Hepatocyte (in vitro differentiated cells): ENCODE measurements at places on chromosomes 7 and 10. TPM values are rescaled to one million over a fixed set of nuclear protein-coding genes. Genes with fewer than 3 reads are reported as not detected.

GRCh38 chr10:86051586-86051985 is 315.0 kb downstream of the GRID1 start:
- no peak for DNase-seq
- no peaks in the 10 kb centered on the region for H3K27me3 ChIP-seq
- no peaks in the 10 kb centered on the region for H3K36me3 ChIP-seq
- H3K27ac ChIP-seq, result no peak overlapping the region
- H3K4me1 ChIP-seq, result no peaks in the 10 kb centered on the region
- H3K4me3 ChIP-seq, result no peak overlapping the region

GRCh38 chr7:38775506-38776175 is 133.3 kb downstream of the VPS41 start:
- H3K4me3 ChIP-seq, result no peak overlapping the region
- H3K27ac ChIP-seq, result no peak overlapping the region
- no peaks in the 10 kb centered on the region for H3K27me3 ChIP-seq
- H3K36me3 ChIP-seq, result no peaks in the 10 kb centered on the region
- no peaks in the 10 kb centered on the region for H3K4me1 ChIP-seq
- no peak for DNase-seq

DNA sequence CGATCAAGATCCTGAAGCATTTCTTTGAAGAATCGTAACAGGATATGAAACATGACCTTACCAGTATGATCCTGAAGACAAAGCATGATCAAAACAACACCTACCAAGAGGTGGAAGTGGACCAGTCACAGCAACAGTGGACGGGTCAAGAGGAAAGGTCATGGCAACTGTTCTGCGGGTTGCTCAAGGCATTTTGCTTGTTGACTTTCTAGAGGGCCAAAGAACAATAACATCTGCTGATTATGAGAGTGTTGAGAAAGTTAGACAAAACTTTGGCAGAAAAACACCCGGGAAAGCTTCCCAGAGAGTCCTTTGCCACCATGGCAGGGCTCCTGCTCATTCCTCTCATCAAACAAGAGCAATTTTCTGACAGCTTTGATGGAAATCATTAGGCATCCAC is 65.6 kb upstream of the LRRC18 start:
- no peaks in the 10 kb centered on the region for H3K27me3 ChIP-seq
- DNase-seq, result no peak
- H3K4me1 ChIP-seq, result peaks cover 9% of the 10 kb centered on the region
- no peaks in the 10 kb centered on the region for H3K36me3 ChIP-seq

- H3K4me1 ChIP-seq, result no peaks in the 10 kb centered on the region
- H3K36me3 ChIP-seq, result no peaks in the 10 kb centered on the region
- DNase-seq, result no peak
- no peak overlapping the region for H3K4me3 ChIP-seq
- no peaks in the 10 kb centered on the region for H3K27me3 ChIP-seq
Measured at GRCh38 chr10:89032141-89032891, 41.7 kb downstream of the FAS start.

- H3K27me3 ChIP-seq, result no peaks in the 10 kb centered on the region
- no peak overlapping the region for H3K4me3 ChIP-seq
- no peaks in the 10 kb centered on the region for H3K4me1 ChIP-seq
Measured at GRCh38 chr10:129495256-129495655, 28.2 kb downstream of the MGMT start.

DNA sequence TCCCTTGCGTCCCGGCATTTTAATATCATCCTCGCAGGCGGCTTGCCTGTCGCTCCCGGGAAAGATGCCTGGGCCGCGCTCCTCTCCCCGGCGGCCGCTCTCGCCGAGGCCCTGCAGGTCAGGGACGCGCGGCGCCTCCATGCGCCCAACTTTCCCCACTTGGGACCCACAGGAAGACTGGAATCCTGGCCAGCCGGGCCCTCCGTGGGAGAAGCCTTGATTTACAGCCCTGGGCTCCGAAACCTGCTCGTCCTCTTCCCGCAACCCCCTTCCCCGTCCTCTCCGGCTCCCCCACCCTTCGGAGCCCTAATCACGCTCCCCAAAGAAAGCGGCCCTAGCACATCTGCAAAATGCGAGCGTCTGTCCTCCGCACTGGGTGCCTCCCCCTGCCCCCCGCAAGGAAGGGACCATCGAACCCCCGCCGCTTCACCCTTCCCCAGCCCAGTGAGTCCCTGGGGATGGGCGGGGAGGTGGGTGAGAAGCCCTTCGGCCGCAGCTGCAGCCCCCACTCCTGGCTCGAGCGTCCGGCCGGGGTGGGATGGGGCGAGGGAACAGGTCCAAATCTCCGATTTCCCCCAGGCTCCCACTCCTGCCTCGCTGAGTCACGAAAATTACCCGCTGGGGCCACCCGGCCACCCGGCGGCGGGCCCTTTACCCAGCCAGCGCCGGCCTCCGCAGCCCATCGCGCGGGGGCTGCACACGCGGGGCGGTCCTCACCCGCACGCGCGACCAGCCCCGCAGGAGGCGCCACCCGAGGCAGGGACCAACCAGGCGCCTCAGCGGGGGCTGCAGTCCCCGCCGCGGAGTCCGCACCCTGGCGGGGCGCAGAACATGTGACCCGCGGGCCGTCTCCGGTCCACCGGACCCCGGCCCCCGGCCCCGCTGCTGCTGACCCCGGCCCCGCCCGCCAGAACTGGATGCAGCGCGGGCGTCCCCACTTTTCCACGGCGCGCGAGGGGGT is 695 bp downstream of the HSPA12A start:
- no peaks in the 10 kb centered on the region for H3K36me3 ChIP-seq
- H3K4me3 ChIP-seq, result peak overlapping the region; percentile 82
- H3K27me3 ChIP-seq, result peaks cover 16% of the 10 kb centered on the region
- H3K4me1 ChIP-seq, result peaks cover 12% of the 10 kb centered on the region
- peak; percentile 46 for DNase-seq
- H3K27ac ChIP-seq, result no peak overlapping the region

DNA sequence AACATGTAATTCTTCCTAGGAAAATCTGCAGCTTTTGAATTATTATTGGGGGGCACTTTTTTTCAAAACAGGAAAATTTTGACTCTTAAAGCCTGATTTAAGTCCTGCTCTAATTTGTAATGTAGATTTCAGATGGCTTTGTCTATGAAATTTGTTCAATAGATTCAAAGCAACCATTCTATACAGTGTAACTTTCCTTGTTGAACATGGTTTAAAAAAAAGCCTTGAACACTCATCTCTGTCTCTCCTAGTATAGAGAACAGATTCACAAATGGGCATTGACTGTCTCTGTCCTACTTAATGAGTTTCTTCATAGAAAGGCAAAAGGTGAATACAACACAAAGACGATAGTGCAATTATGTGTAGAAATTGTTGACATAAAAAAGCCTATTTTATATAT is 269.4 kb upstream of the ETV1 start:
- no peaks in the 10 kb centered on the region for H3K36me3 ChIP-seq
- DNase-seq, result no peak
- H3K4me3 ChIP-seq, result no peak overlapping the region
- H3K27ac ChIP-seq, result no peak overlapping the region

DNA sequence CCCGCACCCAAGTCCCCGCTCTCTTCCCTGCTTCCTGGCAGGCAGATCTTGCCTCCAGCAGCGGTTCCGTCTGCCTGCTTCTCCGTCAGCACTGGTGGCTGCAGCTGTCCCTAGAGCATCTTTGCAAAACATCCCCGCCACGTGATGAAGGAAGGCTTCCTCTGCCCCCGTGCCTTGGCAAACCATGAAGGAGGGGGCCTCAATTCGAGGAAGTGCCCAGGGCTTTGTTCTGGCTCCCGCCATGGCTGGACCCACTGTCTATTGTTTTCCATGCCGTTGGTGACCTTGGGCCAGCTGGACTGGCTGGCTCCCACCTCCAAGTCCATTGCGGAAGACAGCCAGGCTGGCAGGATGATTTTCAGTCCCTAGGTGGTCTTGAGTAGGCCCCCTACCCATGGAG is 13.2 kb upstream of the AQP1 start:
- H3K4me3 ChIP-seq, result no peak overlapping the region
- DNase-seq, result no peak
- H3K27me3 ChIP-seq, result no peaks in the 10 kb centered on the region
- H3K27ac ChIP-seq, result no peak overlapping the region
- no peaks in the 10 kb centered on the region for H3K36me3 ChIP-seq

- no peak overlapping the region for H3K27ac ChIP-seq
- DNase-seq, result no peak
- H3K36me3 ChIP-seq, result no peaks in the 10 kb centered on the region
- H3K27me3 ChIP-seq, result no peaks in the 10 kb centered on the region
Measured at GRCh38 chr7:31028417-31028992, 23.6 kb upstream of the ADCYAP1R1 start.

GRCh38 chr10:500876-501275 is 188.6 kb downstream of the DIP2C start:
- no peak overlapping the region for H3K4me3 ChIP-seq
- H3K27me3 ChIP-seq, result no peaks in the 10 kb centered on the region
- H3K36me3 ChIP-seq, result no peaks in the 10 kb centered on the region

GRCh38 chr7:106070567-106071254 is 41.4 kb downstream of the SYPL1 start:
- peaks cover 27% of the 10 kb centered on the region for H3K4me1 ChIP-seq
- DNase-seq, result no peak
- H3K27me3 ChIP-seq, result no peaks in the 10 kb centered on the region
- H3K27ac ChIP-seq, result no peak overlapping the region
- H3K4me3 ChIP-seq, result no peak overlapping the region

GRCh38 chr7:108537229-108537628 is 11.3 kb upstream of the PNPLA8 start:
- H3K27ac ChIP-seq, result no peak overlapping the region
- no peaks in the 10 kb centered on the region for H3K27me3 ChIP-seq
- DNase-seq, result no peak
- no peak overlapping the region for H3K4me3 ChIP-seq

DNA sequence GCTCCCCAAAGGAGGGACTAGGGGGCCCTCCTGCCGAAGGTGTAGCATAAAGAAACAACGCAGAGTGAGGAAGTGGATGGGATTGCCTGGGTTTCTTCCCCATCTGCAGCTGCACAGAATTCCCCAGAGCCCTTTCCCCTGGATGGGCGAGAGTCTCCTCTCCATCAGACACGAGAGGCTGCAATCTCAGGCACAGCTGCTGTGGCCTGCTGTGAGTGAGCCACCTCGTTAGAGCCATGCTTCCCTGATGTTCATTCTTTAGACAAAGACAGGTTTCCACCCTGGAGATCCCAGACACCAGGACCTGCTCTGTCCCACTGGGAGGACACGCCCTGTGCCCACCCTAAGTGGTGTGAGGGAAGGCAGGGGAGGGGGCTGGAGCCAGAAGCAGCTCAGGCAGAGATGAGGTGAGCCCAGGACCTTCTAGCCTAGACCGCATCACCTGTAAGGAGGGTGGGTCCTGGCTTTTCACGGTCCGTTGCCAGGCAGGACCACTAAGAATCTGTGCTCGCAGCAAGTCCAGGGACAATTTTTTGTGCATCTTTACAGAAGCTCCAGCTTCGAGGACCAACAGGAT is 268.6 kb upstream of the TCERG1L start:
- no peaks in the 10 kb centered on the region for H3K4me1 ChIP-seq
- no peaks in the 10 kb centered on the region for H3K27me3 ChIP-seq
- no peaks in the 10 kb centered on the region for H3K36me3 ChIP-seq
- H3K4me3 ChIP-seq, result no peak overlapping the region
- no peak for DNase-seq

GRCh38 chr7:103668279-103668941 is 222.4 kb upstream of the SLC26A5 start:
- no peak overlapping the region for H3K27ac ChIP-seq
- H3K4me3 ChIP-seq, result no peak overlapping the region
- no peaks in the 10 kb centered on the region for H3K27me3 ChIP-seq
- no peak for DNase-seq

- no peaks in the 10 kb centered on the region for H3K36me3 ChIP-seq
- H3K4me3 ChIP-seq, result no peak overlapping the region
- peak; percentile 37 for DNase-seq
- peaks cover 19% of the 10 kb centered on the region for H3K4me1 ChIP-seq
Measured at GRCh38 chr7:46651561-46652088, 730.6 kb upstream of the IGFBP3 start.

DNA sequence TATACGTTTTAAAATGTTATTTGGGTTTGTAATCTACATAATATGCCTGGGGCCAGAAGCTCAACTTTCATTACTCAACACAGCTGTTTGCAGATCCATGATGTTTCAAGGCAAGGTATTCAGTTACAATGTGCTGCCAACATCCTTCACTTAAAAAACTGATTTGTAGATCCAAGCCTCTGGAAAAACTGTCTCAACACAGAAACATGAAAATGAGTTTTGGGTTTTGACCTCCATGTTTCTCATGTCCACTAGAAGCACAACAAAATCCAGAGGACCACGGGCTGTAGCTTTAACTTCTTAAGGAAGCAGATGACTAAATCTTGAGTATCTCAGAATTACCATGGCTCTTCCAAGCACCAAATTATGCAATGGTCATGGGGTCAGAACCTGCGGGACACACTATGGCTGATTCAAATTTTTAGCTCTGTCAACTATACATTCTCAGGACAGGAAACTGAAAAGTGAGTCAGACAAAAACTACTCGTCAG is 247.1 kb upstream of the GRB10 start:
- H3K27ac ChIP-seq, result no peak overlapping the region
- H3K4me1 ChIP-seq, result peaks cover 13% of the 10 kb centered on the region
- H3K27me3 ChIP-seq, result no peaks in the 10 kb centered on the region
- no peaks in the 10 kb centered on the region for H3K36me3 ChIP-seq

DNA sequence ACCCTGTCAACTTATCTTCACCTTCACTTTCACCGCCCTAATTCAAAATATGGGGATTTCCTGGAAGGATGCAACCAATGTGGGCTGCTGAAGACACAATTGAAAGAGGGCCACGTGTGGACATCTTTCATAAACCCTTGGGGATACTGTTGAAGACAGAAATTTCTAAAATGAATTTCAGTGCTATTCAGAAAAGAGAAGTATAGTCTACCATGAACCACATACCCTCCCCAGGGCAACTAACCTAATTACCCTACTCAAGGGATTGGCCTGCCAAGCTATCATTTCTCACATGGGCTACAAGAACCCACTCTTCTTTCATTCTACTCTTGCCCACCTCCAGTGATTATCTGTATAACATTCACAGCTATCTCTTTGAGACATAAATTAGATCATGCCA is 226.0 kb downstream of the PHTF2 start:
- no peaks in the 10 kb centered on the region for H3K36me3 ChIP-seq
- H3K4me1 ChIP-seq, result no peaks in the 10 kb centered on the region
- H3K4me3 ChIP-seq, result no peak overlapping the region
- no peak overlapping the region for H3K27ac ChIP-seq
- H3K27me3 ChIP-seq, result no peaks in the 10 kb centered on the region

GRCh38 chr10:6537770-6538169 is 42.3 kb downstream of the PRKCQ start:
- no peak for DNase-seq
- no peaks in the 10 kb centered on the region for H3K4me1 ChIP-seq
- no peak overlapping the region for H3K27ac ChIP-seq
- H3K4me3 ChIP-seq, result no peak overlapping the region
- H3K27me3 ChIP-seq, result no peaks in the 10 kb centered on the region

GRCh38 chr10:66746246-66746645 is 179.6 kb upstream of the LRRTM3 start:
- no peak for DNase-seq
- no peaks in the 10 kb centered on the region for H3K4me1 ChIP-seq
- H3K27me3 ChIP-seq, result no peaks in the 10 kb centered on the region
- no peak overlapping the region for H3K4me3 ChIP-seq

The OR6V1 gene
- polyA plus RNA-seq, result 0.34 TPM in 1 of 2 replicates, not detected in the other

The PRRT4 gene
- polyA plus RNA-seq, result 3.4 and 4.1 TPM in 2 replicates

The SAP25 gene
- polyA plus RNA-seq, result 1.8 and 4.0 TPM in 2 replicates

The LAMTOR4 gene
- 198 and 228 TPM in 2 replicates for polyA plus RNA-seq

The LRRC4 gene
- polyA plus RNA-seq, result 3.5 and 3.9 TPM in 2 replicates

The DUSP5 gene
- 54.2 and 60.7 TPM in 2 replicates for polyA plus RNA-seq

The FEZF1 gene
- 0.13 and 0.19 TPM in 2 replicates for polyA plus RNA-seq

The TEX36 gene
- polyA plus RNA-seq, result not detected in 2 replicates

The SEMA3E gene
- 7.0 and 13.3 TPM in 2 replicates for polyA plus RNA-seq

The ELN gene
- 37.7 and 42.5 TPM in 2 replicates for polyA plus RNA-seq

The AMZ1 gene
- polyA plus RNA-seq, result 1.4 TPM in 1 of 2 replicates, not detected in the other

The THSD7A gene
- polyA plus RNA-seq, result 3.4 and 4.0 TPM in 2 replicates

The CYP17A1 gene
- not detected in 2 replicates for polyA plus RNA-seq

The CAV2 gene
- polyA plus RNA-seq, result 53.0 and 61.5 TPM in 2 replicates

The CALML3 gene
- polyA plus RNA-seq, result not detected in 2 replicates

The HOXA9 gene
- 3.5 and 4.4 TPM in 2 replicates for polyA plus RNA-seq

The CNPY1 gene
- not detected in 2 replicates for polyA plus RNA-seq

The ACBD7 gene
- polyA plus RNA-seq, result 0.36 and 0.38 TPM in 2 replicates

The BRAF gene
- polyA plus RNA-seq, result 14.0 and 16.4 TPM in 2 replicates
